ENCODE measurements at places on chromosomes 7 and 10. TPM values are rescaled to one million over a fixed set of nuclear protein-coding genes. Genes with fewer than 3 reads are reported as not detected.

The THNSL1 gene
- total RNA-seq, result 6.5 TPM

GRCh38 chr10:11097686-11098085, 80.0 kb downstream of the CELF2 start:
- H3K4me1 ChIP-seq, result no peaks in the 10 kb centered on the region
- no peak overlapping the region for H3K27ac ChIP-seq
- H3K4me3 ChIP-seq, result no peak overlapping the region
- DNase-seq, result no peak

The C10orf143 gene
- 3.6 TPM for total RNA-seq

DNA sequence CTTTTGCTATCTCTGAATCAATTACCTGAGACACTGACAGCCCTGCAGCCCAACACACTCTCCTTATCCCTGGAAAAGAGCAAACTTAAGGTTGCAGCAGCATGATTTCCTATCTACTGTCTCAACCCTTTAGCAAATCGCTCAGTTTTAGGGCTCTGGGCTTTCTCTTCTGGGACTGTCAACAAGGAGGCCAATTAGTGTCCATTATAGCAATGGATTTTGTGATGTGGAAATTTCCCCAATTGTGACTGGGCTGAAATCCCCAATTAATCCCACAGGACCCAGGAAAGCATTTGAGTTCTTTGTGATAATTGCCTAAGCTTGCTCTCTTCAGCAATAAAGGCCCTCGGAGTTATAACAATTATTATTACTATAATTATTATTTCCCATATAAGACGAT, 197.0 kb downstream of the ZNF438 start:
- no peak overlapping the region for H3K4me3 ChIP-seq
- DNase-seq, result no peak
- peaks cover 3% of the 10 kb centered on the region for H3K36me3 ChIP-seq
- peaks cover 5% of the 10 kb centered on the region for H3K27me3 ChIP-seq

The DRGX gene
- total RNA-seq, result not detected

The IL6 gene
- not detected for total RNA-seq

The AKR1C4 gene
- 0.48 TPM for total RNA-seq

The LIPF gene
- total RNA-seq, result not detected

DNA sequence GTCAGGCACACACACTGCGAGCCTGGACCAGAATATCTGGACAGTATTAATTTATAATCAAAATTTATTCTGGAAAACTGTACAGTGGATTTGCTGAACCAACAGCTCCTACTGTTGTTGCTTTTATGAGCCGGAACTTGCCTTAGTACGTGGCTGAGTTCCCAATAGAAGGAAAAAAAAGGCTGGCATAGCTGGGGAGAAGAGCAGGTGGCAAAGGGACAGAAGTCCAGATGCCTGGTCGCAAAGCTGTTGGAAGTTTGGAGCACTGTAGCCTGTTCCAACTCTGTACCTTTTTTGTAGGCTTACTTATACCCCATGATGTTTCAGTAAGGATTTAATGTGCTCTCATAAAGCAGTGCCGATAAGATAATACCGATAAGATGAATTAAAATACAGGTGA, 333.8 kb downstream of the ABCA13 start:
- peaks cover 2% of the 10 kb centered on the region for H3K27me3 ChIP-seq
- no peaks in the 10 kb centered on the region for H3K36me3 ChIP-seq
- H3K4me3 ChIP-seq, result no peak overlapping the region
- H3K27ac ChIP-seq, result no peak overlapping the region
- H3K4me1 ChIP-seq, result no peaks in the 10 kb centered on the region
- DNase-seq, result no peak

The PRKG1 gene
- 3.7 TPM for total RNA-seq

- H3K27ac ChIP-seq, result peak overlapping the region; percentile 63
- peaks cover 53% of the 10 kb centered on the region for H3K4me1 ChIP-seq
These were observed 562 bp downstream of the GRK5 start for GRCh38 chr10:119207713-119208552.

- H3K4me3 ChIP-seq, result no peak overlapping the region
- H3K27ac ChIP-seq, result no peak overlapping the region
- H3K27me3 ChIP-seq, result peaks cover 4% of the 10 kb centered on the region
- peaks cover 5% of the 10 kb centered on the region for H3K4me1 ChIP-seq
These were observed 31.8 kb upstream of the AKR1B10 start for GRCh38 chr7:134495546-134495945.

DNA sequence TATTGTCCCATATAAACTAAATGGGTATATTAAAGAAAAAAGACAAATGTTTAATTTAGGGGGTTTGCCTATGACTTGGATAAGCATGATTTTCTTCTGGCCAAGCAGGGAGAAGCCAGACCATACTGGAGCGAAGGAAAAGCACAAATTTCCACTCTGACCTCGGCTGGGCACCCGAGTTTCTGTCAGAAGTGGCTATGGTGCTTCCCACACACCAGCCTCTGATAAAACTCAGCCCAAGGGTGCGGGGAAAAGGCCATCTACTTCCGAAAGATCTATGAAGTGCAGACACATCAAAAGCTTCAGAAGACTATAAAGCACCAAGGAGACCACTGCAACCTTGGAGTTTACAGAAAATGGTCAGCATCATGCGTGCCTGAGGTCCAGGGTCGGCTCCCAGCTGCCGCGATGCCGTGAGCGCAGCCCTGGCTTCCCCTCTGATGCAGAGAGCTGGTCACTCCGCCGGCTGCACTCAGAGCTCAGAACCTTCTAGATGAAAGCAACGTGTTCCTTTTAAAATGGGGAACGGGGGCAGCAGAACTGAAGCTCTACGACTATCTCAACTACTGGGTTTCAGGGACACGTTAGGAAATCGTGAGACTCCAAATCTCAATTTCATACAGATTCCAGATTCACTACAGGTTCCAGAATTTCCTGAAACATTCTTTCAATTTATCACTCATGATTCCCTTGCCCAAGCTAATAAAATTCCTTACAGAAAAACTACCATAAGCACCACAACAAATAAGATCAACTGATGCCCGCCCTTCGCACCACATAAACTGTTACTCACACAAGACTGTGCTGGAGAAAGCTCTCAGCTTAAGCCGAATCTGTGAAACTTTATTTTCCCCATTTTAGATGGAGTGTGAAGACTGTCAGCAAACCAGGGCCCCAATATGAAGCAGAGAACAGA, 84.5 kb downstream of the DIP2C start:
- no peak for DNase-seq
- H3K27me3 ChIP-seq, result no peaks in the 10 kb centered on the region
- H3K4me3 ChIP-seq, result no peak overlapping the region

DNA sequence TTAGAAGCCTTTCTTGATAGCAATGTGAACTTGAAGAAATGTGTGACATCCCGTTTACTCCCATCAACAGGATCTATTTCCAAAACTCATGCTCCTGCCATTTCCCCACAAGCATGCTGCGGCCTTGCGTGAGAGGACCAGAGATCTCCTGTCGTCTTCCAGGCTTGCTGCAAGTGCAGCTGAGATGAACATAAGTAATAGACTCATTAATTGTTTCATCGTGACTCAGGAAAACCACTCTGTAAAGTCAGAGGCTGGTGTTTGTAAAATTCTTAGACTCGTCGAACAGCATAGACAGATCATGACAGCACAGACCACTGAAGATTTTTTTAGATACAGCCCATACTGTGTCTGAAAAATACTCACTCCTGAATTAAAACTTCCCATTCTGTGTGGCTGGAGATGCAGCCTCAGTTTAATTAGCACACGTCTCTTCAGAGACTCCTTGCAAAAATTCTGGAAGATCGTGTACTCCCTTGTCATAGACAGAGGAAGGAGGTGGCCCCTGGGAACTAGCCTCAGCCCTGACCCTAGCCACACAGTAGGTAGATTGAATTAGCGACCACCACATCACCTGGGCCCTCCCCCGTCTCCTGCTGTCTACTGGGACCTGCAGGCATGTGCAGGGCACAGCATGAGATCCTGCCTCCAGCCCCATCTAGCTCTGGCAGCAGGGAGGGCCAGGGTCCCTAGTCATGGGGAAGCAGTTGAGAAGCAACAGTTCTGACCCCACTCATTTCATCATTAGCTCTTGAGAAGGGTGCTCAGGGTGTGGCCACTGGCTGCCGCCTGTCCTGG, 226.0 kb downstream of the CELF2 start:
- H3K27me3 ChIP-seq, result peaks cover 5% of the 10 kb centered on the region
- H3K36me3 ChIP-seq, result no peaks in the 10 kb centered on the region
- H3K4me3 ChIP-seq, result no peak overlapping the region
- H3K4me1 ChIP-seq, result no peaks in the 10 kb centered on the region
- H3K27ac ChIP-seq, result no peak overlapping the region

GRCh38 chr7:20952916-20953315, 166.2 kb upstream of the SP8 start:
- H3K27ac ChIP-seq, result no peak overlapping the region
- DNase-seq, result no peak
- no peaks in the 10 kb centered on the region for H3K27me3 ChIP-seq

GRCh38 chr7:116367171-116367813, 132.2 kb upstream of the CAV2 start:
- no peak for DNase-seq
- H3K27me3 ChIP-seq, result no peaks in the 10 kb centered on the region
- H3K27ac ChIP-seq, result no peak overlapping the region
- no peaks in the 10 kb centered on the region for H3K36me3 ChIP-seq
- H3K4me3 ChIP-seq, result no peak overlapping the region
- no peaks in the 10 kb centered on the region for H3K4me1 ChIP-seq

GRCh38 chr7:78398576-78398975, 600.0 kb downstream of the PHTF2 start:
- peaks cover 1% of the 10 kb centered on the region for H3K4me1 ChIP-seq
- no peaks in the 10 kb centered on the region for H3K27me3 ChIP-seq
- no peak for DNase-seq
- no peaks in the 10 kb centered on the region for H3K36me3 ChIP-seq

- H3K27me3 ChIP-seq, result no peaks in the 10 kb centered on the region
- H3K4me3 ChIP-seq, result peak overlapping the region; percentile 80
- DNase-seq, result no peak
These were observed 861 bp upstream of the USP6NL start for GRCh38 chr10:11612021-11613001.

- H3K27ac ChIP-seq, result peak overlapping the region; percentile 99
- H3K36me3 ChIP-seq, result peaks cover 2% of the 10 kb centered on the region
- H3K4me3 ChIP-seq, result peak overlapping the region; percentile 97
- peaks cover 54% of the 10 kb centered on the region for H3K4me1 ChIP-seq
- DNase-seq, result no peak
- no peaks in the 10 kb centered on the region for H3K27me3 ChIP-seq
These were observed 789 bp downstream of the TCF7L2 start for GRCh38 chr10:112950714-112951358.

The MYPN gene
- 0.22 TPM for total RNA-seq

DNA sequence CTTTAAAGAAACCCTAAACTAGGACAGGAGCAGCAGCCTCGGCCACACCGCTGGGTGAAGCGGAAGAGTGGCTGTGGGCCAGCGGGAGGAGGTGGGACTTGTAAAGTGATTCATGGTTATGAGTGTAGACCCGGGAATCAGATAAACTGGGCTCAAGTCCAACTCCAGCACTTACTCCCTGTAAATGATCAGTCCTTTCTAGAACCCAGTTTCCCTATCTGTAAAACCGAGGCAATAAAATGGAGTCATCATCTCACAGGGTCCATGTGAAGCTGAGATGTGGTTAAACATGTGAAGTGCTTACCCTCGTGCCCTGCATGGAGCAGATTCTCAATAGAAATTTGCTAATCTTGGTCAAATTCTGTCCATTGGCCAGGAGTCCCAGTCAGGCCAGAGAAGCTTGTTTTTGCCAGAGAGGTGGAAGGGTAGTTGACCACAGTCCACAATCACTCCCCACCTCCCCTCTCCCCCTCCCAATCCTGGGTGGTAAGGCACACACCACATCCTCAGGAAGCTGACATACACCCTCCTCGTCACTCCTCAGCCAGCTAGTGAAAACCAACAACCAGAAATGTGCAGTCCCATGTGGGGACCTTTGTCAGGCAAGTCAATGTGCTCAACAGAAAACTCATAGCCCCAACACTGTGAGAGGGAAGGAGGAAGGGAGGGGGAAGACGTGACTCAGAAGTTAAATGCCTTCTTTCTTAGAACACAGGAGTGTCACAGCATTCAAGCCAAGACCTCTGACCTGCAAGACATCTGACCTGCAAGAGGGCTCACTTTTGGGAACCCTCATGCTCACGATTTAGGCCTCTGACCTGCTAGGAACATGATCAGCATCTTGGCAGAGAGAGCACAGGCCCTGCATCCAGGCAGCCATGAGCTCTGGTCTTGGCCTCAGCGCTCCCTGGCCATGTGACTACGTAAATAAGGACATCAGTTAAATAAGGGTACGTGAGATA, 145.1 kb downstream of the PLXNA4 start:
- H3K4me3 ChIP-seq, result no peak overlapping the region
- DNase-seq, result no peak
- no peaks in the 10 kb centered on the region for H3K4me1 ChIP-seq
- H3K36me3 ChIP-seq, result no peaks in the 10 kb centered on the region

GRCh38 chr10:30185916-30186315, 126.5 kb upstream of the JCAD start:
- peaks cover 7% of the 10 kb centered on the region for H3K4me1 ChIP-seq
- no peak for DNase-seq
- H3K4me3 ChIP-seq, result no peak overlapping the region
- H3K27ac ChIP-seq, result no peak overlapping the region
- peaks cover 18% of the 10 kb centered on the region for H3K27me3 ChIP-seq
- no peaks in the 10 kb centered on the region for H3K36me3 ChIP-seq

The AKR1C2 gene
- 12.6 TPM for total RNA-seq

The STAG3 gene
- 2.4 TPM for total RNA-seq

The COL17A1 gene
- 0.86 TPM for total RNA-seq

GRCh38 chr7:138924501-138925225, 56.5 kb downstream of the KIAA1549 start:
- peaks cover 10% of the 10 kb centered on the region for H3K4me1 ChIP-seq
- no peak overlapping the region for H3K4me3 ChIP-seq

The UTF1 gene
- total RNA-seq, result not detected

- H3K4me1 ChIP-seq, result peaks cover 2% of the 10 kb centered on the region
- H3K4me3 ChIP-seq, result peak within 1 kb of the TSS; percentile 64
- H3K27ac ChIP-seq, result no peak within 1 kb of the TSS
- no peaks in the 10 kb centered on the region for H3K36me3 ChIP-seq
- H3K27me3 ChIP-seq, result peaks cover 79% of the 10 kb centered on the region
These were observed at the start of gene FOXI2 for GRCh38 chr10:127736915-127737562. TSS of gene FOXI2 (plus strand) at chr10:127737185. CDS start at chr10:127737274, 89 bp downstream.

- DNase-seq, result no peak
- peaks cover 18% of the 10 kb centered on the region for H3K4me1 ChIP-seq
- H3K27me3 ChIP-seq, result no peaks in the 10 kb centered on the region
- H3K36me3 ChIP-seq, result peaks cover 7% of the 10 kb centered on the region
- no peak overlapping the region for H3K4me3 ChIP-seq
- H3K27ac ChIP-seq, result peak overlapping the region; percentile 62
These were observed 125.2 kb downstream of the UBE2H start for GRCh38 chr7:129827467-129827990.

DNA sequence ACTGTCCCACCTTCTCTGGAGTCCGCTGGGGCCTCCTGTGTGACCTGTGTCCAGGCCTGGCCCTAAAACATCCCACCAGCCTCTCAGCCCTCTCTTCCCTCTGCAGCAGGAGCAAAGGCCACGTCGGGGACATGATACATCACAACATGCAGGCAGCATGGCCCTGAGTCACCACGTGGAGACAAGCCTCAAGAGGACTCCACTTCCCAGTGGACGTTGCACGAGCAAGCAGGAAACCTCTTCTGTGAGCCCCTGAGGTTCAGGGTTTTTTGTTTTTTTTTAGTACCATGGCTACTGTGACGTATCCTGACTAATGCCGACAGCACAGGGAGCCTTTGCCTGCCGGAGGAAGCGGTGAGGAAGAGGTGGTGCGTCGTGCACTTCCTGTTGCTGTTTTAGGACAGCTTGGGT, 165.9 kb downstream of the DNAJB6 start:
- H3K4me1 ChIP-seq, result peaks cover 13% of the 10 kb centered on the region
- peaks cover 2% of the 10 kb centered on the region for H3K36me3 ChIP-seq
- H3K27me3 ChIP-seq, result peaks cover 30% of the 10 kb centered on the region
- no peak for DNase-seq
